ENCODE measurements at places on chromosomes 4 and X.

GRCh38 chr4:127120441-127121090 is 512.2 kb upstream of the INTU start:
- DNase-seq, result no peak

- DNase-seq, result no peak
Measured at GRCh38 chrX:26783512-26784225, 567.7 kb downstream of the MAGEB5 start.

DNA sequence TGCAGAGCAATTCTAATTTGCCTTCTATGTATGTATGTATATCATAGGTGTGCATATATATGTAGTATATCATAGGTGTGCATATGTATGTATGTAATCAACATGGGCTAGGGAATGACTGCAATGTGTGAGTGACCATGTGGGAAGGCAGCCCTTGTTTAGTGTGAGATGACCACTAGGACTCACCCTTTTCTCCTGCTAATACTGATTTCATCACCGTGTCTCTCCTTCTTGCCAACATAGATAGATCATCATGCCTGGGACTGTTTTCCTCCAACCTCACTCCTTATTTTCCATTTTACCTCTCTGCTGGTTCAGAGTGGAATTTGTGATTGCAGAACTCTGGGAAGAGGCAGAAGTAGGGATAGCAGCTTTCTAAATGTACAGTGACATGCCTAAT is 63.6 kb upstream of the SFRP2 start:
- no peak for DNase-seq

- no peak for DNase-seq
Measured at GRCh38 chrX:11789809-11790208, 31.8 kb downstream of the MSL3 start.

DNA sequence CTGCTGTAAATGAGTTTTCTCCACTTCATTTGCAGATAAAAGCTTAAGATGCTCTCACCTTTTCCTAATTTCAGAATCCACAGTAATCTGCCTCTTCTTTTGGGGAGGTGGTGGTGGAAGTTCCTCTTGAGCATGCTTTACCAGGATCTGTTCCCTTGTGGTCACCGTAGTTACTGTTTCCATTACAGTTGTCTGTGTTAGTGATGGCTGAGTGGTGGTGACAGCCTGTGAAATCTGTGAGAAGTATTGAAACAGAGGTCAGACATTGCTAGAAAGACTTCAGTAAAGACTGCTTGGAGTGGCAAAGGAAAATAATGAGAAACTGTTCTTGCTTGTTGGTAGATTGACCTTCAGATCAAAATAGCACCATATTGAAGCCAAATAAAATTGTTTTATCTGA is 666.2 kb downstream of the DMD start:
- DNase-seq, result no peak

GRCh38 chr4:1086011-1086410 is 27.4 kb downstream of the RNF212 start:
- DNase-seq, result no peak

DNA sequence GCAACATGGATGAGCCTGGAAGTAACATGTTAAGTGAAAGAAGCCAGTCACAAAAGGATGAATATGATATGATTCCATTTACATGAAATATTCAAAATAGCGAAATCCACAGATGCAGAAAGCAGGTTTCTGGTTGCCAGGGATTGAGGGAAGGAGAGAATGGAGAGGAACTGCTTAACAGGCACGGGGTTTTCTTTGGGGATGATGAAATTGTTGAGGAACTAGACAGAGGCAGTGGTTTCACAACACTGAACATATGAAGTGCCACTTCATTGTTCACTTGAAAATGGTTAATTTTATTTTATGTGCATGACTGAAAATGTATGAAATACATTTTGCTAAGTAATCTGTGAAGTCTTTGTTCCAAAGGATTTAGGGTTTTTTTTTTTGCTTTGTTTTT is 182.5 kb upstream of the TBL1X start:
- peak; percentile 11 for DNase-seq

- no peak for DNase-seq
Measured at GRCh38 chr4:184030036-184030435, 124.9 kb downstream of the STOX2 start.

GRCh38 chr4:4717692-4718091 is 141.8 kb upstream of the MSX1 start:
- no peak for DNase-seq

DNA sequence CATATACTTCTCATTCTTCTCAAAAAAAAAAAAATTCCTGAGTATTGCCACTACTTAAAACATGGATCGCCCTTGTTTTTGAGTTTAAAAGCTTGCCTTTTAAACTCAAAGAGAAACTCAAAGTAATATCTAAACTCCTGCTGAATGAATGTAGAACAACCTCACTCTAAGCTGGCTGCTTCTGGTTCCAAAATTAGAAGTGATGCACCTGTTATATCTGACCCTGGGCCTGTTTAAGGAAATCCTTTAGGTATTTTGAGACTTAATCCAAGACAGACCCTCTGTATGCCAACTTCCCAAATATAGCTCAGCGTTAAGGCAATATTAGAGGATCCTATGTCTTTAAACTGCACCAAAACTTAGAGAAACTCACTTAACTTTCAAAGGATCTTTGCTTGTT is 1.8 kb upstream of the OTUD4 start:
- no peak for DNase-seq

DNA sequence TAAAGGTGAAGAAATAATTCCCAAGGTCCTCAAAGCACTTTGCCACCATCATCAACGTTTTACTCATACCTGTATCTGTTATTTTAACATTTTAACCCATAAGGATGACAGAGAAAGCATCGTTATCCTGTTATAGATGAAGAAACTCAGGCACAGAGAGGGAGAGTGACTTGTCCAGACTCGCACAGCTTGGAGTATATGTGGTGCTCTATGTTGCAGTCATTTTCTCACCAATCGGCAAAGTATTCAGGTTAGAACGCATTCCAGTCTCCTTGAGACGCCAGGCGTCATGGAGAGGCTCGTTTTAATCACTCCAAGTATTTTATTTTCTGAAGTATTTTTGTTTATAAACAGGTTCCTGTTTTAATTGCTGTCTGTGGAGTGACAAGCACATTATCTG is 73.5 kb downstream of the IRF2 start:
- no peak for DNase-seq

- no peak for DNase-seq
Measured at GRCh38 chr4:184417802-184418511, 56.4 kb downstream of the IRF2 start.

- DNase-seq, result no peak
Measured at GRCh38 chr4:114512595-114513295, 85.9 kb upstream of the UGT8 start.
